ENCODE measurements at places on chromosomes 12 and 14.

DNA sequence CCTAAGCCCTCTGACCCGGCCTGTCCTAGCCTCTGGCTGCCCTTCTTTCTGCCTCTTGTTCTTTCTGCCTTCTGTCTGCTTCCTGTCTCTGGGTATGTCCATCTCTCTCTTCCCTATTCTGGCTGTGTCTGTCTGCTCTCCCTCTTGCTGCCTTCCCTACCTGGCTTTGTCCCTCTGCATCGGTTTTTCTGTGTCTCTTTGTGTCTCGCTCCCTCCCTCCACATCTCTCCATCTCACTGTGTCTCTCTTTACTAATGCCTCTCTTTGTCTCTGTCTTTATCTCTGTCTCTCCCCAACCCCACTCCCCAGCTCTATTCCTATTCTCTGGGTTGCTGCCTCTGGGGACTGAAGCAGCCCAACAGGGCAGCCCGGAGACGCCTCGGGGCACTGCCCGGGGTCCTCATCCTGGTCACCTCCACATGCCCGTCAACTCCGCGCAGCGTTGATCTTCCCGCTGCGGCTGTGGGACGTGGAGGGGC lies 10.1 kb downstream of the SHMT2 start:
- no peak for DNase-seq

GRCh38 chr14:75978249-75978731 lies 3.5 kb downstream of the TGFB3 start:
- DNase-seq: no peak

DNA sequence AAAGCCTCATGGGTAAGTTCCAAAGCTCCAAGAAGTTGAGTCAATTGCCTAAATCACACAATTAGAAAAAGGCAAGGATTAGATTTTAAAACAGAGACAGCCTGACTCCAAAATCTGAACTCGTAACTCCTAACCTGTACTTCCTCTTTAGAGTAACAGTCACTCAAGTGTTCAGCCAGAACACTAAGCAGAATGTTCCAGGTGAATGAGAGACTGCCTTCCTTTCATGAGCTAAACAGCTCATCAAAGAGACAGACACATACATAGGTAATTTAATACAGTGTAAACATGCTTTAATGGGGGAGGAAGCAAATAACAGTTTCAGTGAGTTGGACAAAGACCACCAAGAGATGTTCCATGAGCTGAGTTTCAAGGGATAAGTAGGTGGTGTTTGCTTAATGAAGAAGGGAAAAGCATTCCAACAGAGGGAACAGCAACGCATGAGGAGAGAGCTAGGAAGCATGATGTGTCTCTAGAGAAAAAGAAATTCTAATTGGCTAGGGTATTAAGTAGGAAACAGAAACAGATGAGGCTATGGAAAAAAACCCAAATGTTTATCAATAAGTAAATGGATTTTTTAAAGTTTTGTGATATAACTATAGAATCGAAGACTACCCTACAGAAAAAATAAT lies 403.9 kb downstream of the MED13L start:
- DNase-seq: no peak

DNA sequence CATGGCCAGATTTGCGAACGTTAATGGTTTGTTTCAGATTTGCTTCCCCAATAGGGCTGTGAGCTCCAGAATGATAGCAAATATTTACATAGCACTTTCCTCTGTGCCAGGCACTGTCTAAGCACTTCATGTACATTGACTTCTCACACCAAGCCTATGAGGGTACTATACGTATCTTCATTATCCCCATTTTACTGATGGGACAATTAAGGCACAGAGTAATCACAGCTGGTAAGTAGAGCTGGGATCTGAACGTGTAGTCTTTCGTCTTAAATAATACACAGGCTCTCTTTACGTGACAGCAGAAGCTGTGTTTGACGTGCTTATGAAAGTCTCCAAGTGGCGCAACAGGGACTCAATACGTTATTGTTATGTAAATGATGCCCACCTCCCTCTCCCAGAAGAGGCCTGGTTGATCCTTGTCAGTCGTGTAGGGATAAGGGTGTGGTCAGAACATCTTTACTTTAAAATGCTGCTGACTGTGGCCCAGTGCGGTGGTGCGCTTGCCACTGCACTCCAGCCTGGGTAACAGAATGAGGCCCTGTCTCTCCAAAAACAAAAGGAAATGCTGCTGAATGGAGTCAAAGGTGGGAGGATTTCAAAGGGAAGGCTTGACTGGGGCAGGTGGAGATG lies 66.3 kb upstream of the TCL1B start:
- DNase-seq: no peak

DNA sequence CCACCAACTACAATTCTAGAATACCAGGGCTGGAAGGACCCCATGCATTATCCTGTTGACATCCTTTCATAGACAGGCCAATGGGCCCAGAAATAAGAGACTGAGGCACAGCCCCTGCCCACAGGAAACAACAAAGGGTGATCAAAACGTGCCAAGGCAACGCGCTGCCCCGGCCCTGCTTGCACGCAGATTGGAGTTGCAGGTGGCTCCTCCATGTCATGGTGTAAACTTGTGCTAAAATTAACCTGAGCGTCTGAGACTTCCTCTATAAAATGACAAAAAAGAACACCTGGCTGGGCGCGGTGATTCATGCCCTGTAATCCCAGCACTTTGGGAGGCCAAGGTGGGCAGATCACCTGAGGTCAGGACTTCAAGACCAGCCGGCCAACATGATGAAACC lies 30.1 kb downstream of the SPRING1 start:
- no peak for DNase-seq

- no peak for DNase-seq
These were observed 24.9 kb downstream of the CPM start for GRCh38 chr12:68908076-68908475.

- no peak for DNase-seq
These were observed 105.8 kb downstream of the AKAP6 start for GRCh38 chr14:32434880-32435279.

DNA sequence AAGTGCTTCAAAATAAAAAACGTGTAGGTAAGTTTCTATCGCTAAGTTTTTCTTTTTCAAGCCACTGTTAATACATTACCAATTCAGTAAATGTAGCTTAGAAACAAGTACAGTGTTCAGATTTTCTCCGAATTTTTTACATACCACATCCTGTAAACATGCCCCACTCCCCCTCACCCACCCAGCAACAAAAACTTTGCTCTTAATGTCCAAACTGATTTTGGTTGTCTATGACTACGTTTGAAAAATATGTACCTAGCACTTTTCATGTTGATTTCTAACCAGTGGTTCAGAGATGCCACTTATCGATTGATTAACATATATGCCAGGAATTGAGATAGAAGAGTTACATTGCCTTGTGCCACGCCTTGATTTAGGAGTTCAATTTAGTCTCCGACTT lies 663 bp upstream of the LIN7A start:
- DNase-seq: no peak

Measured in stimulated activated CD8-positive, alpha-beta memory T cell treated with anti-CD3 and anti-CD28 coated beads, Interleukin-7, amount 100 ng/mL, for 24 hours (primary cell).